ENCODE measurements at places on chromosomes 2 and 18.

DNA sequence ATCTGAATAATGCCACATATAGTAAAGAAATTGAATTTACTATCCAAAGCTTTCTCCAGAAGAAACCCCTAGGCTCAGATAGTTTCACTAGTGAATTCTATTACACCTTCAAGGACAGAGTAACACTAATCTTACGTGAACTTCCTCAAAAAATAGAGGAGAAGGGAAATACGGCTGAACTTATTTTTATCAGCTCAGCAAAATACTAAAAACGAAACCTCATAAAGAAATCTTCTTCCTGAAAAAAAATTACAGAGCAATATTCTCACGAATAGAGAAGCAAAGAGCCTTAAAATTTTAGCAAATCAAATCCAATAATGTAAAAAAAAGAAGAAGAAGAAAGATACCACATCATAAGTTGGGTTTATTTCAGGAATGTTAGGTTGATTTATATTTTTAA lies 14.7 kb downstream of the CAPN13 start:
- DNase-seq = no peak

DNA sequence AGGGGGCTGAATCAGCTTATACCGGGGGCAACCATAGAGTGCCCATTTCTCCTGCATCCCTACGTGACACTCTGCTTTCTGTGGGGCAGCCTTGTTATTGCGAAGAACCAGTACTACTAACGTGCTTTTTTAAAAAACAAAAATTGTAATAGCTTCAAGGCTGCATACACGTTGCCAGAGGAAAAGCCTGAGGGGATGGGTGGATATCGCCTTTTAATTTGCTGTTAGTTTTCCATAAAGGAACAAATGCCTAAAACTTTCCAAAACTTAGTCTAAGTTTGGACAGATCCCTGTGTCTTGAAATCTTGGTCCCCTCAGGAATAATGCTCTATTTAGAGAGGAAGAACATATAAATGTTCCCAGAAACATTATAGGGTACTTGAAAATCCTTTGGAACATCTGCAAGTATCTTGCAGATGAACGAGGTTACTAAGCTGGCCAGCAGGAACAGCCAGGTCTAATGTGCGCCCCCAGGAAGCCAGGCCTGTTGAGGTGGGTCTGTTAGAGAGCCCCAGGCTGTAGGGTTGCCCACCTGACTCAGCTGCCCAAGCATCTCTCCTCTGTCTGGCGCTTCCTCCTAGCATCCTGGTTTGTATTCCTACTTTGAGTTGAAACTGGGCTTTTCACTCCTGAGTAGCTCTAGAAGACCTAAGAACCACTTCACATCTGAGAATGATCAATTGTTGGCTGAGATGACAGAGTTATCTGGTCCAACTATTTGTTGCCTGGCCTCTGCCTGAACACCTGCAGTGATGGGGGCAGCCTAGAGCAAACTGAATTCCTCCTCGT lies 96.9 kb downstream of the TGOLN2 start:
- DNase-seq = no peak

DNA sequence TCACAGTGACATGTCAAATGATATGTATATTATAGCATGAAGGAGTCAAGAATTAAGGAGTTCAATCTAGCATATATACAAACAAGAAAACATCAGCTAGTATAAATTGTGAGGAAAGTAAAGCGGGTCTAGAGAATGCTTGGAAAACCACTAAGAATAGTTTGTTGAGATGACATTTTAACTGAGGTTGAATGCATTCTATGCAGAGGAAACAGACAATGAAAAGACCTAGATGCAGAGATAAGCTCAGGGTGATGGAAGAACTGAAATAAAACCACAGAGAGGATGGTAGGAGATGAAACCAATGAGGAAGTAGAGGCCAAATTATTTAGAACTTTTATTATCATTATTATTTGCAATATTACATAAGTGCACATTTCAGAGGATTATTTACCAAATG lies 803.6 kb upstream of the FANCL start:
- DNase-seq = no peak

- DNase-seq = no peak
These were observed 29.9 kb upstream of the AGAP1 start for GRCh38 chr2:235463893-235464292.

DNA sequence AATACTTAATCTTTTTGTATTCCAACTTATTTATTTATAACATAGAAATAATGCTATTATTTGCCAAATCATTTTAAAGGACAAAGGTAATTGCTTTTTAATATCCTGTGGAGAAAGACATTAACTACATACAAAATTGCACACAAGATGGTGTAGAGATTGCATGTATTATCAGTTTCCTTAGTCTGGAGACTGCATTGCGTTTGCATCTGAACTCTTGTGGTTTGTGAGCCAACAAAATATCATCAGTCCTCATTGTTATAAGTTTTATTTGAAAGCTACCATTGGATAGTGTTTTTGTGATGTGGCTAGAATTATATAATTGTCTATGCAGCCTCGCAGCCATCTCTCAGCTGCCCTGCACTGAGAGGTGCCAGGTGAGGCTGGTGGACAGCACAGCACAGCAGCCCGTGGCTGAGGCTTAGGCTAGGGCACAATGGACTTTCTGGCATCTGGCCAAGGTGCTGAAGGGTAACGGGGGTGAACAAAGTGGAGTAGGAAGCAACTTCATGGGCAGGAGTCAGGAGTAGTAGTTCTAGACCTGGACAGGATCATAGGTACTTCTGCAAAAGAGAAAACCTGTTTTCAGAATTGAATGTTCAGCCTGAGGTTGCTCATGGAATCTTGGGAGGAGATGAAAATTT lies 15.1 kb downstream of the RASGRP3 start:
- DNase-seq = no peak

DNA sequence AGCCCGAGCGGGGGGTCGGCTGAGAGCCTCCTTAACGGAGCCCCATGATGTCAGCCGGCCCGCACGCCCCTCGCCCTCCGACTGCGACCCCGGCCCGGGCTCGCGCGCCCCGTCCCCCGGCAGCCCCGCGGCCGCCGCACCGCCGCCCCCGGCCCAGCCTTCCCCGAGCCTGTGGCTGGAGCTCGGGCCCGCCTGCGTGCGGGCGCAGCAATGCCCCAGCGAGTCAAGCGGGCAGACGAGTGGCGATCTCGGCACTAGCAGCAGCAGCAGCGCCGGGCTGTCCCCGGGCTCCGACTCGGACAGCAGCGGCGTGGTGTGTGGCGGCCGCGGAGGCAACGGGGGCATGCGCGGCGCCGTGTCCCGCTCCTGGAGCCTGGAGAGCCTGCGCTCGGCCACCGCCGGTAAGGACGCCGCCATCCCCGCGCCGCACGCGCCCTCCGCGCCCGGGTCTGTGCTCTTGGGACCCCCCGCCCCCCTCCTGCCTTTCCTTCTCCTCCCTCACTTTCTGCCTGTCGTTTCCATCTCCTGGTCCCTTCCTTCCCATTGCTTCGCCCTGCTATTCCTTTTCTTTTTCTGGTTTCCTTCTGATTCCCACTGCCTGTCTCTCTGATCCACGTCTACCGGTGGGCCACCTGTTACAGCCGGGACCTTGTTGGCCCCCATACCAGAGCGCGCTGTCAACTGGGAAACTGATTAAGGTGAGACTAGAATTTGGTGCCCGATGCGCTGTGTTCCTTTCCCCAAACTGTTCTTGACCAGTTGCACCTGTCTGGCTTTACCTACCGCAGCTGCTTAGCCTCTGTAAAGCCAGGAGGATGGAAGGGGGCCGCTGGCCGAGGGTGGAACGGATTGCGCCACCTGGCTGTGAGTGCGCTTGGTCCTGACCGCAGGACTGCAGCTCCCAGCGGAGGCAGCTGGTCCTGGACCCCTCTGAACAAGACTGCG lies 127.4 kb downstream of the ARHGEF4 start:
- DNase-seq = peak; percentile 14

- no peak for DNase-seq
These were observed 124.9 kb downstream of the PIGN start for GRCh38 chr18:62061821-62062478.

- DNase-seq = no peak
These were observed 61.6 kb downstream of the AAK1 start for GRCh38 chr2:69581774-69582581.

GRCh38 chr18:68104036-68104435 lies 587.5 kb upstream of the DSEL start:
- DNase-seq = no peak

DNA sequence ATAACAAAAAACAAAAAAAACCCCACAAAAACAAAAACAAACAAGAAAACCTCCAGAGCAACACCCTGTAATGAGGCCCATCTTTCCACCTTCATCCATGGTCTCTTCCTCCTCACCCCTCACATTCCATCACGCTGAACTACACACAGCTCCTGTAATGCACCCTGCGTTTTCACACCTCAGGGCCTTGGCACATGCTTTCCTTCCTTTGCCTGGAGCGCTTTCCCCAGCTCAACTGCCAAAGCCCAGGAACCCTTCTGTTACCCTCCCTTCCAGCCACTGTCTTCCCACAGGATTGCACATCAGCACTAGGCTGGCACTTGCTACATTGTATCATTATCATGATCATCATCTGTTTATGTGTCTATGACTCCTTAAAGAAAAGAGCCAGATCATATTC lies 29.4 kb downstream of the TMEM247 start:
- no peak for DNase-seq

- no peak for DNase-seq
These were observed 101.1 kb downstream of the TWIST2 start for GRCh38 chr2:238948765-238949641.

All from NCI-H1105 (cell line).